ENCODE measurements at places on chromosomes 7 and 10. TPM values are rescaled to one million over a fixed set of nuclear protein-coding genes. Genes with fewer than 3 reads are reported as not detected.

Gene IGF2BP3
- polyA plus RNA-seq = 5.4 TPM

Gene CALML3
- polyA plus RNA-seq = not detected

Gene ZCWPW1
- polyA plus RNA-seq = 12.1 TPM

Gene DEPP1
- polyA plus RNA-seq = not detected

Gene SKIDA1
- not detected for polyA plus RNA-seq

Gene LAMB1
- polyA plus RNA-seq = not detected

Gene VAX1
- not detected for polyA plus RNA-seq

Gene TLX1
- polyA plus RNA-seq = not detected
